ENCODE measurements at places on chromosomes 4 and X.
A peak's percentile ranks its signal among the peaks of the same experiment; 100 is the strongest.

DNA sequence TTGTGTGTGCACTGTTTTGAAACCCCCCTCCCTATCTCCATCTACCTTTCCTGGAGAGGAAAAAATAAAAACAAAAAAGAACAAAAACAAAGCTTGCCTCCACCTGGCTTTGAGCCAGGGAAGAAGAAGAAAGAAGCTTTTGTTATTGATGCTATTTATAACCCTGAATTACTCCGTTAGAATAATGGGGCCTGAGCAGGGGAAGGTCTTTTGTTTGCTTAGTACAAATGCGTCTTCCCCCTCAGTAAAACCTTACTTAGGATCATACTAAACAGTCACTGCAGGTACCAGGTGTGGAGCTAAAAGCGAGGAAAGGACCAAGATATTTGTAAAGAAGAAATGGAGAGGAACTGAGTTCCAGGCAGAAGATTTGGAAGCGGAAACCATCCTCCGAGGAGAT lies 352.1 kb downstream of the KCNIP4 start:
- peak; percentile 65 for DNase-seq

DNA sequence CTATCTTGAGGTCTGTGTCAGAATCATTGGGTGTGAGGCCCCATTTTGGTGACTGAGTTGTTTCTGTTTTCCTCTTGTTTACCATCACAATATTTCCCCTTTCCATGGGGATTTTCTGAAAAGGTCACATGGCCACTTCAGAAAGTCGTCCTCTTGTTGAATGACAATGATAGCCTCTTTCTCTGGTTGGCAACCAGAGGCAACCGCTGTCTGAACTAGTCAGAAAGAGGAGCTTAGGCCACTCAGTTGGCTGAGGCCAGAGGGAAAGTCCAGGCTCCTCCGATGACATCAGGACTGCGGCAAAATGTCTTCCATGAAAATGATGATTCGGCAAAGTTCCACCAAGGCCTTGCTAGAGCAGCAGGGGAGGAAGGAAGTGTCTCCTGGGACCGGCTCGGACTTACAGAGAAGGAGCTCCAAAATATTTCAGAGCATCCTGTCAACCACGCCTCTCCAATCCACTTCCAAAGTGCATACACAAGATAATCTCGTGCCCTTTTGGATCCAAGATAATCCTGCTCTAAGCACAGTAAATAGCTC lies 19.1 kb upstream of the RBM47 start:
- DNase-seq = no peak

DNA sequence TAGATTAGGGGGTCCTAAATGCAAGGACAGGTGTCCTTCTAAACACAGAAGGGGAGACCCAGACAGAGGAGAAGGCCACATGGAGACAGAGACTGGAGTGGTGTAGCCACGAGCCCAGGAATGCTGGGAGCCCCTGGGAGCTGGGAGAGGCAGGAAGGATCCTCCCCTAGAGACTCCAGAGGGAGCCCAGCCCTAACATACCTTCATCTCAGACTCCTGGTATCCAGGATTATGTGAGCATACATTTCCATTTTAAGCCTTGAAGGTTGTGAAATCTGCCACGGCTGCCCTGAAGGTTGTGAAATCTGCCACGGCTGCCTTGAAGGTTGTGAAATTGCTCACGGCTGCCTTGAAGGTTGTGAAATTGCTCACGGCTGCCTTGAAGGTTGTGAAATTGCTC lies 148.4 kb downstream of the ASMT start:
- no peak for DNase-seq

DNA sequence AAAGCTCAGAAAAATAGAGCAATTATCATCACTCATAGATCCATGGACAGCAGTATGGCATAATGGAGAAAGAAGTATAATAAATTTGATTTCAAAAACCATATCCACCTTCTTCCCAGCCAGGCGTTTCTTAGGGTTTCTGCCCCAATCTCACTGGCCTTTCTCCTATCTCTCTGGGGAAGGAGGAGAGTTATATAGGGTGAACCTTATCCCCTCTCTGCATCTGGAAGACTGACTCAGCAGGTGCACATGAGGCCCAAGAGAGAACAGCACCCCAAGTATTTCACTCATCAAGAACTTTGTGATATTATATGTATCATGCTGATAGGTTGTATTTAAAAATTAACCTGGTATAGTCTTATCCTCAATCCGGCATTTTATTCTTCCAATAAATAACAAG lies 318.8 kb upstream of the RASGEF1B start:
- no peak for DNase-seq

- DNase-seq = peak; percentile 41
These were observed 260.5 kb downstream of the TMA16 start for GRCh38 chr4:163755013-163755412.

- DNase-seq = no peak
These were observed 349.7 kb downstream of the NR3C2 start for GRCh38 chr4:148092316-148093014.

DNA sequence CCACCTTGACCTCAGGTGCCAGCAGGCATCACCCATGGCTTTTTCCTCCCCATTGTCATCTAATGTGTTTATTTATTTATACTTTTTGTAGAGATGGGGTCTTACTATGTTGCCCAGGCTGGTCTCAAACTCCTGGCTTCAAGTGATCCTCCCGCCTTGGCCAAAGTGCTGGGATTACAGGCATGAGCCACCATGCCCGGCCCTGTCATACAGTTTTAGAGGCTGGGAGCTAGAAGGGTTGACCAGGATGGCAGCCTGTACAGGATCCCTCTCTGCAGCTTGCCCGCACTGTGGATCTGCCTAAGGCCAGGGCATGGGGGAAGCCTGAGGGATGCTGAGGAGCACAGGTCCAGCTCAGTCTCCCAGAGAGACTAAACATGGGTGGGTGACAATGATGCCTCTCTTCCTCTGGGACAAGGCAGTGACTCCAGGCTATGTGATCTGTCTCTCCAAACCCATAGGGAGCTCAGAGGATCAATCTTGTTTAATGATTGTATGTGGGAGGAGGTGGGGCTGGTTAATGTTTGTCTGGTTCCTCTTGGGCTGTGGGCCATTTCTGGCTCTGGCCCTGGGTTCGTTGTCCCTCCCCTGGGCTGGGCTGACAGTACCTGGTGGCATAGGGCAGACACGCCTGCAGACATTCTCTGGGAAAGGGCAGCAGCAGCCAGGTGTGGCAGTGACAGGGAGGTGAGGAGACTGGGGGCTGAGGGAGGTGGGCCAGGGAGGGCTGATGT lies 8.3 kb upstream of the GJB1 start:
- no peak for DNase-seq

DNA sequence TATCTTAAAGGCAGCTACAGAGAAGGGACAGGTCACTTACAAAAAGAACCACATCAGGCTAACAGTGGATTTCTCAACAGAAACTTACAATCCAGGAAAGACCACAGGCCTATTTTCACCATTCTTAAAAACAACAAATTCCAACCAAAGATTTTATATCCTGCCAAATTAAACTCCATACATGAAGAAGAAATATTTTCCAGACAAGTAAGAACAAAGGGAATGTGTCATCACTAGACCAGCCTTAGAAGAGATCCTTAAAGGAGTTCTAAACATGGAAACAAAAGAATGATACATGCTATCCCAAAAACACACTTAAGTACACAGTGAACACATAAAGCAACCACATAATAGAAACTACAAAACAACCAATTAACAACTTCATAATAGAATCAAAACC lies 105.6 kb downstream of the ANXA10 start:
- no peak for DNase-seq

DNA sequence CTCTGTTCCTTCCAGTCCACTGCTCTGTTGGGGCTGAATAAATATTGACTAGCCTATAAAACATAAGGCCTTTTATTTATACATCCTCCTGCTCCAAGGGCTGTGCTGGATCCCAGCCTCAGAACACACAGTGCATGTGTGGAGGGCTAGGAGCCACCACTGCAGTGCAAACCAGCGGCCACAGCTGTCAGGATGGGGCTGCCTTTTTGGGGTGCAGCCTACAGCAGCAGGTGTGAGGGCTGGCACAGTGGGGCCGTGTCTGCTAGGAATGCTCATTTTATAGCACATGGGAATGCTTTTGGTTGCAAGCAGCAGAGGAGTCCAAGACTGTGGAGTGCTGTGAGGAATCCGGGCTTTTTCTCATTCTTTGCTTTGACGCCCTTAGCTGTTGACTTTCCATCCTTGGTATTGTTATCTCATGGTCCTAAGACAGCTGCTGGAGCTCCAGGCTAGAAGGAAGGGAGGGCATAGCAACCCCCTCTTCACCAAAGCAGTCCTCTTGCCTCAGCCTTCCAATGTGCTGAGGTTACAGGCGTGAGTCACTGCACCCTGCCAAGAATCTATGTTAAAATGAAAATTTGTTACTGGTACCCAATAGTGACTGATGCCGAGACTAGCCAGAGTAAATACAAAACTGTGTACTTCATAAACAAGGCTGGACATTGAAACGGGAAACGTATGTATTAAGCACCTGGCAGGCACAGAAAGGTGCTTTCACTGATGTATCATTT lies 334.3 kb upstream of the GATB start:
- DNase-seq = no peak

GRCh38 chr4:82500435-82501153 lies 61.2 kb downstream of the TMEM150C start:
- DNase-seq = no peak

GRCh38 chr4:165194368-165194767 lies 13.0 kb upstream of the KLHL2 start:
- DNase-seq = no peak

DNA sequence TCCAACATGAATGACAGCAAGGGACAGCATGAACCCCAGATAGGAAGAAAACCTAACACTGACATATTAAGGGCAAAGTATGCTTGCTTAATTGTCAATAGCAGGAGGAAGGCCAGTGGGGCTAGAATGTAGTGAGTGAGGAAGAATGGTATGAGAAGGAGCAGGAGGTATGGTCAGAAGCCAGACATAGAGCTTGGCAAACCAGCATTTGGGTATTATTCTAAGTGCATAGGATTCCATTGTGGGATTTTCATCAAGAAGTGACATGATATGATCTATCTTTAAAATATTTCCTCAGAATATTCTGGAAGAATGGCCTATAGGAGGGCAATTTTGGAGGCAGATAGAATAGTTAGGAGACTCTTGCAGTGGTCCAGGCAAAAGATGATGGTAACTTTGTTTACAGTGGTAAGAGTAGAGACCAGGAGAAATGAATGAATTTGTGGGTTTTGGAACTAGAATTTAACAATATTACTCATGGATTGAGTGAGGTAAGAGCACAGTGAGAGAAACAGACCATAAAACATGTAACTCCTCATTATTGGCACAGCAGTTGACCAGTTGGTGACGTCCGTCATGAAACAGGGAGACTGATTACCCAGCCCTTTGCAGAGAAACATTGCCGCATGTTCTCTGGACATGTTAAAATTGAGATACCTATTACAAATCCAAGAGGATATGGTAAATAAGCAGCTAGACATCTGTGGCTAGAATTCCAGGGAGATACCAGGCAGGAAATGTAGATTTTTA lies 246.5 kb upstream of the HS3ST1 start:
- no peak for DNase-seq

DNA sequence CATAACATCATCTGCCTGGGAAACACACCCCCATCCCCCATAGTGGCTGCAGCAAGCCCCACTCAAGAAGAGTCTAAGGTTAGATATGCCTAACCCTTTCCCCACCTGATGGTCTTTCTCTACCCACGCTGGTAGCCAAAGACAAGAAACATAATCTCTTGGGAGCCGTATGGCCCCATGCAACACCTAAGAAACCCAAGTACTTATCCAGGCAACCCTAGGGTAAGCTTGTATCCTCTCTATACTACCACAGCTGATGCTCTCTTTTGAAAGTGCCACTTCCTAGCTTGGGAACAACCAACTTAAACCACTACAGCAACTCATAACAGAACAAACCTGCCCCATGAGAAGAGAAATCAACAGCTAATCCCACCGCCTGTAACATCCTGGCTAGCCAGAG lies 161.1 kb downstream of the MSN start:
- no peak for DNase-seq

- no peak for DNase-seq
These were observed 39.5 kb downstream of the HOPX start for GRCh38 chr4:56641494-56642051.

DNA sequence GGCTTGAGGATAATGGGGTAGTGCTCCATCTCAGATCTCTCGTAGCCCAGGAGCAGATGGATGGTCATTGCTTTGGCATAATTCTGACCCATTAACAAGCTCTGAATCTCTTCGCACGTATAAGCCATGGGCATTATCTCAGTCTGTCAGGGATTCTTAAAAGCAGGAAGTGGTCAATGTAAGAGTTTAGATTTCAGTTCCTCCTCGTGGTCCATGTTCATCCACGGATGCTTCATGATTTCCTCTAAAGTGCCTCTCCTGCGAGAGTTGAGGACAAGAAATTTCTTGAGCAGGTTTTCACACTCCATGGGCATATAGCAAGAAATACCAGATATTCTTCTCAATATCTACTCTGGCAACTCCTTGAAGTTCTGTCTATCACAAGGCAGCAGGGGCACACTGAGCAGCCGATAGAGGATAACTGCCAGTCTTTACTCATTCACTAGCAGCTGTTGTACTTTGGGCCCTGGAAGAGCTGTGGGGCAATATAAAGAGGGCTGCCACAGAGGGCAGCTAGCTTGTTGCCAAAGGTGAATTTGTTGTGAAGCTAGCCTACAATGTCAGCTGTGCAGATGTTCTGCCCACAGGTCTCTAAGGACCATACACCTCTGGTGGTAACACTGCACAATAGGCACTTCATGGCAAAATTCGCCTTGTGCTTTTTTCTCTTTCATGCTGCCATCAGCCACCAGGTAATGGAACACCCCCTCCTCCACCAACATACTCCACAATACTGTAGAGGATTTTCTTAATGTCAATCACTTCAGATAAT lies 52.0 kb upstream of the WDR17 start:
- no peak for DNase-seq

GRCh38 chr4:152014280-152014679 lies 253.5 kb upstream of the GATB start:
- no peak for DNase-seq

GRCh38 chr4:176191974-176192373 lies 3.4 kb downstream of the SPATA4 start:
- no peak for DNase-seq

GRCh38 chr4:1152290-1152689 lies 20.1 kb downstream of the SPON2 start:
- no peak for DNase-seq

DNA sequence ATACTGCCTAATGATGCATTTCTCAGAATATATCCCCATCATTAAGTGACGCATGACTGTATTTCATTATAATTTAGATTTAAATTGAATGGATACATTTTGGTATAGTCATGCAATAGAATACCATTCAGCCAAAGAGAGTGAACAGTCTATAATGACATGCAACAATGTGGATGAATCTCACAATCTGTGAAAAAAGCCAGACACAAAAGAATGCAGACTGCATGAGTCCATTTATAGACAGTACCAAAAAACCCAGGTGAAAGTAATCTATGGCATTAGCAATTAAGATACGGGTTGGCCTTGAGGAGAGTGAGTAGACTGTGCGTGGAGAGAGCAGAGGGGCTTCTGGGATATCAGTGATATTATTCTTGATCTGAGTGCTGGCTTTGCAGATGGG lies 239.7 kb upstream of the PGRMC2 start:
- DNase-seq = no peak

- DNase-seq = no peak
These were observed 139.7 kb downstream of the MAPK10 start for GRCh38 chr4:86220121-86220520.
